Activated CD4-positive, alpha-beta T cell treated with anti-CD3 and anti-CD28 coated beads, Interleukin-2, amount 50 U/mL, for 16 hours (primary cell): ENCODE measurements at places on chromosomes 7 and 10.

- no peak for DNase-seq
Observed at GRCh38 chr7:24842449-24843241, 85.4 kb upstream of the GSDME start.

- no peak for DNase-seq
Observed at GRCh38 chr10:124918191-124918830, 23.6 kb upstream of the ZRANB1 start.

DNA sequence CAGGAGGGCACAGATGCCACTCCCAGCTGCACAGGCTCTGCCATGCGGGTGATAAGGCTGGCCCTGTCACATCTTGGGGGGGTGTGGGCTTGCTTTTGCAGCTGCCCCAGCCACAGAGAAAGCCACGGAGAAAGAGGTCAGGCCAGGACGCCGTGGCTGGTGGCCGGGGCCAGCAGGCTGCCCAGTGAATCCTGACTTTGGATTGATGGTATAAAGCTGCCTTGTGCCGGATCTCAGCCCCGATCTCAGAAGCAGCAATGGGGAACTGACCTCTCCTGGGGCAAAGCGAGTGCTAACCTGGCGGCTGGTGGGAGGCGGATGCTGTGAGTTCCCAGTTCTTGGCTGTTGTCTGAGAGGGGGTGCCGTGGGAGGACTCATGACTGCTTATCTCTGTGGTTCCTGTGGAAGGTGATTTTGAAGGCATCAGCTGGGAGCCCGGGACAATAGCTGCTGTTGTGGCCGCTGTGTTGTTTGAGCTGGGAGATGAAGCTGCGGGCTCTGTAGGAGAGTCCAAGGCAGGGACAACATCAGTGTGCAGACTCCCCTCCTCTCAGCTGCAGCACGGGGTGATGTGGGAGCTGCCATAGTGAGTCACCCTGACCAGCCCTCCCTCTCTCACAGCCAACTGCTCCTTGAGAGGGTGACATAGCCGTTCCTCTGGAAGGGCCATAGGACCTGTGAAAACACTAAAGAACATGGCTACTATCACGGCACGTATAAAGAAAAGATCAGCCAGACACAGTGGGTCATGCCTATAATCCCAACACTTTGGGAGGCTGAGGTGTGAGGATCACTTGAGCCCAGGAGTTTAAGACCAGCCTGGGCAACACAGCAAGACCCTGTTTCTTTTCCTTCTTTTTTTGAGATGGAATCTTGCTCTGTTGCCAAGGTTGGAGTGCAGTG lies 17.0 kb downstream of the IL15RA start:
- DNase-seq, result no peak

DNA sequence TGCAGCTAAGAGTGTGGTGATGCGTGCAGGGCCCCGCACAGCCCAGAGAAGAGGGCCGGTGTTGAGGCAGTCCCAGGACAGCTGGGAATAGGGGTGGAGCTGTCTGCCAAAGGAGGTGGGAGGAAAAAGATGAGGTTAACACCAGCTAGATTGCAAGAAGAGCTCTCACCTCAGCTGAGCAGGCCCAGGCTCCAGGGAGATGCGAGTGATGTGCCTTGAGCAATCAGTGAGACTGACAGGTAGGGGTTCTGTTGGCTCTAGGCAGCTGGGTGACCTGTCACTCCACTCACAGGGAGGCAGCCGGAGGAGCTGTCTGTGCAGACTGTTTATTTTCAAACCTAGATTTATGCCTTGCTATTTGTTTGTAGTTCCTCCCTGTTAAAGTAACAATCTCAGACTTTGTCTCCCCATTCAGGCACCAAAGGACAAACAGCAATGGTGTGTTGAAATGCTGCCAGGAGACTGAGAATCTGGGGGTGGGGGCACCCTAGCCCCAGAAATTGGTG lies 205.1 kb upstream of the CXCL12 start:
- no peak for DNase-seq

DNA sequence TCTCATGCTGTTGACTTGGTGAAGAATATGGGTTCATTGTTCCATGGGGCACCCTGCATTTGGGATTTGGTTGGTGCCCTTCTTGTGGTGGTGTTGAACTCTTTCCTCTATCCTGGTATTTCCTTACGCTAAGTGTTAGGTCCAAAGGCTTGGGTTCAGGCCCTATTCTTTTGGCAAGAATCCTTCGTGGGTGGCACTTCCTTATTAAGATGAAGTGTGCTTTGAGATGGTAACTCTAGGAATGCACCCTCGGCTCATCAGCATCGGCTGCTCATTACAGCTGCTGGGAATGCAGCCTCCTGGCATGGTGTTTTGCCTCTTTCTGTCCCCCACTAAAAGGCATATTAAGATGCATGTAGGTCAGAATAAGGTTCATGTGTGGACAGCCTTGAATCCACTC lies 380.7 kb downstream of the RPS24 start:
- DNase-seq, result no peak

DNA sequence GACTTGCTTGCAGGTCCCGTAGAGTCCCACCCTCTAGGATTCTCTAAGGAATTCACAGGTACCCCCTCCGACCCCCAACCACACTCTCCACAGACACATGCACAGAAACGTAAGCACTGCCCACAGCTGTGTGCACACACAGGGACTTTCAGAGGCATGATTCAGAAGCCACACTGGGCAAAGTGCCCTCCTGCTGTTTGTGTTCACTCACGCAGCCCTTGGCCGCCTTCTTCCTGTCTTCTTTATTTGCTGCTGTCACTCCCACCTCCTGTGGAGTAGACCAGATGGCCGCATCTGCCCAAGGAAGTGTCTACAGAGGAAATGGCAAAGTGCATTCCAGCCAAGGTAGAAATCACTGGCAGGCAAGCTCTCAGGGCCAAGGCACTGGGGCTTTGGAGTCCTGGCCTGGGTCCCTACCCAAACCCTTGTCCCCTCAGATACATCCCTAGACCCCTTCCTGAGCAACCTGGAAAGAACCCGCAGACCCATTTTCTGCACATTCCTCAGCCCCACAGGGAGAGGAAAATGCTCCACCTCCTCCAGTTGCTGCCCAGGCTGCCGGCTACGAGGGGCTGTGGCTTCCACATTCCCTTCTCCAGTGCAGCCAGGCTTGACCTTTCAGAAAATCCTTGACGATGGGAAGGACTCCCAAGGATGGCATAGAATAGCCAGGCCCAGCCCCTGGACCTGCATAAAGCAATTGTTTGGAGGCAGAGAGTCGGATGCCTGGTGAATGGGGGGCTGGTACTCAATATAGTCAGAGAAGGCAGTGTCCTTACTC lies 21.6 kb upstream of the GIMAP8 start:
- DNase-seq, result peak; percentile 25
